ENCODE measurements at places on chromosomes 1 and 21. TPM values are rescaled to one million over a fixed set of nuclear protein-coding genes. Genes with fewer than 3 reads are reported as not detected.

- DNase-seq, result no peak
Measured at GRCh38 chr1:224359207-224359606, 2.5 kb downstream of the CNIH4 start.

DNA sequence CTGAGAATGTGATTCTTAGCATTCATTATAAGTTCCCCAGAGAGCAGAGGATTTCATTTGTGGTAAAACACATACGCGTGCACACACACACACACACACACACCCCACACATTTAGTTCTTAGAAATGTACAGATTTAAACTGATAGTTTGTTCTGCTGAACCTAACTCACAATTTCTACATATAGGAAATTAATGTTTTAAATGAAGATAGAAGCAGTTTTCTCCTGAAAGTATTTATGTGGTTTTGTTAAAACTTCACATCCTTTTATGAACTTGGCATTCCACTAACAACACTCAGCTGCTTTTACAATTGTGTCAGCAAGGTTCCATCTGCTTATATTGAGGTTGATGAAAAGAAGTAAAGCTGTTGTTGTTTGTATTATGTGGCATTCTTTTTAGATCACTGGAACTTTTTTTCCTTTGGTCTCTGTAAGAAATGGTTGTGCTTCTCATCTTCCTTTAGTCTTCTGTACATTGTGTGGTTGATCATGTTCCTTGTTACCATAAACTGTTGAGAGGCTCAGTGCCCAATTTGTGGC is 41.6 kb downstream of the AK4 start:
- DNase-seq, result no peak

DNA sequence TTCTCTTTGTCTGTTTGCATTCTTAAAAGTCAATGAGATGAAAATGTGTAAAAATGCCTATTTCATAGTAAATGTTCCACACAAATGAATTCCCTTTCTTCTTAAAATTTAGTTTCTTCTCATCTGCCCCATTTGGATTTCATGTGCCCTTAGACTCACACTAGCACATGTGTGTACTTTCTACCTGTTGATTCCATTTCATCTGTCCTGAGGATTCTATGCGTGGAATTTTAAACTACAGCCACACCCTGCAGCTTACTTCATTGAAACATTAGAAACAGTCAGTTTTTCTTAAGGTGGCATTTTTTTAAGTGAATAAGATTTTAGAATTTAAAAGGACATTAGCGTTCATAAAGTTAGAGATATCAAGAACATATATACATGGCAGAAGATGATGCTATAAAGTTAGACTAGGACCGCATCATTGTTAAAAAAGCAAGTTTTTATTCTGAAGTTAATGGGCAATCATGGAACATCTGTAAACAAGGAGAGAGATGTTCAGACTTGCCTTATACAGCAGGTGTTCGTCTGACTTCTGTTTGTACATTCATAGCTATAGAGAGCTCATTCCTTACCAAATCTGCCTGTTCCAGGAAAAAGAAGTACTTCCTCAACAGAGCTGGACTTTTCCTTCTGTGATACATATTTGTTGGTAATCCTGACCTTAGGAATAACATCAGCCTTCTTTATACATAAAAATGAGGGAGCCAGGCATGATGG is 3.9 kb upstream of the TUT4 start:
- no peak for DNase-seq

GRCh38 chr1:203011582-203011981 is 4.4 kb downstream of the TMEM183A start:
- DNase-seq, result no peak

- DNase-seq, result no peak
Measured at GRCh38 chr1:37752213-37752582, 12.7 kb downstream of the EPHA10 start.

- no peak for DNase-seq
Measured at GRCh38 chr1:119771770-119772169, 3.1 kb upstream of the HMGCS2 start.

GRCh38 chr1:230215529-230215928 is 148.5 kb downstream of the GALNT2 start:
- no peak for DNase-seq

GRCh38 chr1:82646336-82646735 is 845.6 kb downstream of the ADGRL2 start:
- DNase-seq, result no peak

GRCh38 chr1:246503341-246503740 is 3.7 kb downstream of the SMYD3 start:
- DNase-seq, result no peak

GRCh38 chr1:239354231-239354630 is 32.1 kb upstream of the CHRM3 start:
- DNase-seq, result no peak

GRCh38 chr1:2985067-2985561 is 36.2 kb upstream of the ACTRT2 start:
- no peak for DNase-seq

DNA sequence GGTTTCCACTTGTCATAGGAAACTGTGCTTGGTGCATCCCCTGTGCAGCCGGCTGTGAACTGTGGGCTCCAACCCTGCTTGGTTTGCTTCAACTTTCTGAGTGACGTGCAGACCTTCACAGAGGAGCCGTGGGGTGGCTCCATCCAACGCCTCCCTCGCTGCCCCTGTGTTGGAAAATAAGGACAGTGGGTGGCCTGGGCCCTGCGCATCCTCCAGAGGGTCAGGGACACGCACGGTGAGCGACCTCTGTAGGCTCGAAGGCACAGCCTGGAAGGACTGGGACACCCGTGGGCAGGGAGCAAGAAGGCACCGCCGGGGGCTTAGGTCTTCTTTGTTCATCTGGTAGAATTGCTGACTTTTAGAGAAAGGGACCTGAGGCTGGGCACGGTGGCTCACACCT is 6.5 kb upstream of the FAAP20 start:
- DNase-seq, result no peak

- DNase-seq, result no peak
Measured at GRCh38 chr21:29018540-29018939, 609 bp downstream of the RWDD2B start.

- no peak for DNase-seq
Measured at GRCh38 chr1:197904126-197904787, 1.8 kb downstream of the C1orf53 start.

DNA sequence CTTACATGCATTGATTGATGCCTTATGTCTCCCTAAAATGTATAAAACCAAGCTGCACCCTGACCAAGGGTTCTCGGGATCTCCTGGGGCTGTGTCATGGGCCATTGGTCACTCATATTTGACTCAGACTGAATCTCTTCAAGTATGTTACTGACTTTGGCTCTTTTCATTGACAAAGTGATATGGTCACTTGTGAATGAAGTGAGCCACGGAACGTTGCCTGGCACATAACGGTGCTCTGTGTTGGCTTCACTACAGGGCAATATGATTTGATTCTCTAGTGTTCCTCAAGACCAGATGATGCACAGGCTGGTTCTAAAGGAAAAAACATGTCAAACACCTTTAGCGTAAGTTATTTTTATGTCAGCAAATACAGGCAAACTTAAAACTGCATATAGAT is 11.4 kb upstream of the IL10RB start:
- no peak for DNase-seq

DNA sequence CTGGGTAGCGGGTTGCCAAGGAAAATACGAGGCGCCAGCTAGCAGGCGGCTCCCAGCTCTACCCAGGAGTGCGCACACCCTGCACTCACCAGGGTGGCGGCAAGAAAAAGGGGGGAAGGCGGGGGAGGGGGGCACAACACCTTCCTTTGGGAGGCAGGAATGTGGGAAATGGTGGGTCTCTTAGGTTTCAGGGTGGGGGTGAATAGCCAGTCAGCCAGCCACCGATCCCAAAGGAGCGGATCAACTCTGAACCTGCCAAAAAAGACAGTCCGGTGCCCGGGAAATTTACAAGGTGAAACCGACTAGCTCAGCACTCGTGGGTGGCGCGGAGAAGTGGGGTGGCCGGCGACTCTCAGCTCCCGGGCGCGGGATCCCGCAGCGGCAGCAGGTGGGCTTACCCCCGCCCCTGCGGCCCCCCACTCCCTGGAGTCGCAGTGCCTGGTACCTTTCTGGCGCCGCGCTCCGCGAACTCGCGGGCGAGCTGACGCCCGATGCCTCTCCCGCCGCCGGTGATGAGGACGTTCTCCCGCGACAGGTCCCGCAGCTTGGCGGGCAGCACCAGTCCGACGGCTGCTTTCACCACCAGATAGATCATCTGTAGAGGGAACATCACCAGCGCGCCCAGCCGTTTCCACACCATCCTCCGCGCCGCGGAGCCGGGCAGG is 1.2 kb downstream of the DHRS3 start:
- no peak for DNase-seq

DNA sequence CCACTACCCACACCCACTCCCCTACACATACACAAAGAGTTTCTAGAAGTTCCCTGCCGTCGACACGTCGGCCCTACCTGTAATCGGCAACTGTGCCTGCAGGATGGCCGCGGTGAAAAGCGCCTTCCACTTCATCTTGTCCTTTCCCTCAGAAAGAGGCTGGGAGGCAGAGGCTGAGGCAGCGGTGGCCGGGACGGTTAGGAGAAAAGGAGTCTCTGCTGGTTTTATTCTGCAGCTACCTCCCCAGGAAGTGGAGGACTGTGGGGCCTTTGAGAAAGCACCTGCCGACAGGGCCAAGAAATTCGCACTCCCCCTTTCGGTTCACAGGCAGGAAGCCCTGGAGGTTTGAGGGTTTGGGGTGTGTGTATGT is at the start of gene CD247:
Gene CD247, minus strand, starts transcription at position 199 of the 370 bp plus-strand sequence. Its CDS starts 64 bp downstream, at position 135.
- DNase-seq, result no peak

GRCh38 chr1:229025576-229025975 is 245.3 kb upstream of the RAB4A start:
- DNase-seq, result no peak

The HES3 gene
- total RNA-seq, result not detected

The SH3D21 gene
- total RNA-seq, result 4.0 TPM

The FAM72B gene
- 1.2 TPM for total RNA-seq

The PEAR1 gene
- total RNA-seq, result 62.6 TPM

The ZNF678 gene
- 12.1 TPM for total RNA-seq

The MTARC1 gene
- 0.93 TPM for total RNA-seq

The LAMC1 gene
- 629 TPM for total RNA-seq

The ADCY10 gene
- total RNA-seq, result 0.06 TPM

The MIXL1 gene
- 0.10 TPM for total RNA-seq

The TFF3 gene
- 5.4 TPM for total RNA-seq

The TRIM46 gene
- 9.9 TPM for total RNA-seq

The CRP gene
- not detected for total RNA-seq

Data from glomerular endothelial cell (primary cell).